Stimulated activated CD4-positive, alpha-beta T cell treated with anti-CD3 and anti-CD28 coated beads, Interleukin-2, amount 100 ng/mL, for 48 hours (primary cell): ENCODE measurements at places on chromosomes 5 and 9.

- peak; percentile 32 for DNase-seq
Observed at GRCh38 chr5:6780802-6781391, 67.7 kb downstream of the TENT4A start.

DNA sequence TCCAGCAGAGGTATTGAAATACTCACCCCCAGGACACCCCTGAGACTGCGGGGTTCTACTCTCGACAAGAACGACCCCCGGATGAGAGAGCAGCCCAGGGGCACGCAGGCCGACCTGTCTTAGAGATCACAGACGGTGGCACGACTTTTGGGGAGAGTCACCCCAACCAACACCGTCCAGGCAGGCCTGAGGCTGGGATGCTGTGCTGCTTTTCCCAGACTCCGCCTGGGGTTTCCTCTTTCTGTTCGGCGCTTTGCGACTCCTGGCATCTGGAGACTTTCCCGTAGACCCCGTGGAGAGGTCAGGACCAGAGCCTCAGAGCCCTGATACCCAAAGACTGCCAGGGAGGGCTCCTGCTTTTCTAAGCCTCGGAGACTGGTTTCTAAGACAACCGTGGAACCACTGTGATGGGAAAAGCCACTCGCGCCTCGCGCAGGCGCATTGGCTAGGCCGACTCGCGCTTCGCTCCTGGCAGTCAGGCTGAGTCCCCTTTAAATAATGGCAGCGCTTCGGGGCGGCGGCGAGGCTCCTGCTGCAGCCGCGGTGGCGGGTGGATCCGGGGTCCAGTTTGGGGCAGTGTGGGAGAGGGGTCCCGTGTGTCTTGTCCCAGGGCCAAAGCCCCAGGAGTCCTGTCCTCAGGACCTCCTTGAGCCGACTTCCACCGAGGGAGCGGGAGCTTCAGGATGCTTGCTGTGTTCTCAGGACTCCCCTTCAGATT is 484.0 kb downstream of the SPATA31A7 start:
- no peak for DNase-seq

- DNase-seq, result no peak
Observed at GRCh38 chr5:38403406-38403805, 145.0 kb downstream of the EGFLAM start.

DNA sequence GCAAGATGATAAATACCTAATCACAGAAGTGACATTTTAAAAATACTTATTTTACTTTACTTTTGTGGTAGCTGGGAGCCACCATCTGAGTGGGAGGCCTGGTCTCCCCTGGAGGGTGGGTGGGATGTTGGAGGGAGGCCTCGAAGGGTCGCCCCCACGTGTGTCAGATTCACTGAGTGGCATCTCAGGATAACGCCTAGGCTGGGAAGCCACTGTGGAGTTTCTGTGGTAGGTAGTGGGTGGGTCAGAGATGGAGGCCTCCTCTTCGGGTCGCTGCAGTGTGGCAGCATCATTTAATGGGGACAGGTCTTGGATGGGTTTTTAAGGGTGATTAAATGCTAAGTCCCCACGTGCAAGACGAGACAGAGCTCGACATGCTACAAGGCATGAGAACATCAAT is 1154.8 kb upstream of the CDH18 start:
- no peak for DNase-seq

DNA sequence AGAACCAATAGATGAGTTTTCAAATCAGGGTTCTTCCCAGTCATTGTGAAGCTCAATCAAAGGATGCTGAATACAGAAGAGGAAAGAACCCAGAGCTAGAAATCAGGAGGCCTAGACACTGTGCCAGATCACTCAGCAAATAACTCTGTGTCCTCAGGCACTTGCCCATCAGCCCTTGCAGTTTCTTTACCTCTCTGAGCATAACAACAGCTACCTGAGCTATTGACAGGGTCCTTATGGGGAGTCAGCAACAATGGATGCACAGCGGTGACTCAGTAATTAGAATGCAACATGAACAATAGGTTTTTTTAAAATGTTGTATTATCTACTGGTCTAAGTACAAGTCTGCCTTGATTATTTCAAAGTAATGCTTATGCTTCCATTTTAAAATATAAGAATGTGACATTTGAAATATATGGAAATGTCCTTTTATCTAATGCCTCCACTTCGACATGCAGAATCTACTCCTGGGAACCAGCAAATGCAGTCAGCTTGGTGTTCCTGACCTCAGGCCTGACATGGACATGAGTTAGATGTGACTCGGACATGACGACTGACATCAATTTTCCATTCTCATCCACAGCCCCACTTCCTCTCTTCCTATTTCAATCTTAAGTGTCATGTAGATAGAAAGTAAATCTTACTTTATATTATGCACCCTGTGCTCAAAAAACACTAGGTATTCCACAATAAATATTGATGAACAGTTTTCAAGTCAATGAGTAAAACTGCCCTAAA is 155.0 kb downstream of the TLE1 start:
- no peak for DNase-seq

- DNase-seq, result no peak
Observed at GRCh38 chr5:125149110-125149509, 402.7 kb upstream of the ZNF608 start.

GRCh38 chr5:93721511-93721910 is 19.9 kb downstream of the POU5F2 start:
- no peak for DNase-seq

DNA sequence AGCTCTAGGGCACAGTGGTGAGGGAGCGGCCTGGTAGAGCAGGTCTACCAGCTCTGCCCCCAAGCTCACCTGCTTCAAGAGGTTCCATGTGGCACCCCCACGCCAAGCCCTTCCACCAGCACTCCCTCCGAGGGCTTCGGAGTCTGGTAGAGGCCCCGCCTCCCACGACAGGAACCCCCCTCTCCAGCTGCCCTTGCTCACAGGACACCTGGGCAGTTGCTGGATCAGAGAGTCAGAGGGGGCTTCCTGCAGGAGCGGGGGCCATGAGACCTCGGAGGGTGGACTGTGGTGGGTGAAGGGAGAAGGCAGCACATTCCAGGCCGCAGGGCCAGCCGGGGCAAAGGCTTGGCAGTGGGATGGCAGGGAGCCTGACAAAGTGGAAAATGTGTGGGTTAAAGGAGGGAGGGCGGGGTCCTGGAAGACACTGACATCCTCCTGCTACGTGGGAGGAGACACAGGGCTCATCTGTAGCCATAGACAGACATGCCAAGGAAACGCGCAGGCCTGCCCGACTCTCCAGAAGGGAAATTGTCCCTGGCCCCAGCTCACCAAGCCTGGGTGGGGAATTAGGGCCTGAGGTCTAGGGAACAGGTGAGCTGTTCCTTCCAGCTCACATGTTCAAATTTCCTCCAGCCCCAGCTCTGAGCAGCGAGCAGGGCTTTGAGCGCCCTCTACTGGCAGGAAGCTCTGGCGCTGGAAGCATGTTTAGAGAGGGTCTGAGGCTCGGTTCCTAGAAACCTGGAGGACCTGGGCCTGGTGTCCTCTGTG is 74.2 kb downstream of the NTNG2 start:
- peak; percentile 87 for DNase-seq

DNA sequence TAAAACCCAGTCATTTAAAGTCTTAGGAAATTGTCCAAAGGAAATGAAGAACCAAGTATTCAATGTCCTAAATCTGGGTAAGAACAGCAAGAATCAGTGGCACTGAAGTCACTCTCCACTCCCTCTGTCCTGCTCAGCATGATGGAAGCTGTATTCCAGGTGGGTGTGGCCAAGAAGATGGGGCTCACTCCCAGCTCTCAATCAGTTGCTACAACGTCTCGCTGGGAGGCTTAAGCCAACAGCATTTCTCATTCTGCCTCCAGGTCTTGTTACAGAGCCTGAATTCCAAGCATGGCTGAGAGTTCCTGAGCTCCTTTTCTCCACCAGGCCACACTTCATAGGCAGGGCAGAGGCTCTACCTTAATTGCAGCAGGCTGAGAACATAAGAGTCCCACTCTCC is 41.2 kb upstream of the TRIO start:
- no peak for DNase-seq

GRCh38 chr9:127530206-127530941 is 79.1 kb downstream of the LRSAM1 start:
- no peak for DNase-seq

GRCh38 chr9:93978551-93978950 is 23.4 kb upstream of the BARX1 start:
- no peak for DNase-seq

DNA sequence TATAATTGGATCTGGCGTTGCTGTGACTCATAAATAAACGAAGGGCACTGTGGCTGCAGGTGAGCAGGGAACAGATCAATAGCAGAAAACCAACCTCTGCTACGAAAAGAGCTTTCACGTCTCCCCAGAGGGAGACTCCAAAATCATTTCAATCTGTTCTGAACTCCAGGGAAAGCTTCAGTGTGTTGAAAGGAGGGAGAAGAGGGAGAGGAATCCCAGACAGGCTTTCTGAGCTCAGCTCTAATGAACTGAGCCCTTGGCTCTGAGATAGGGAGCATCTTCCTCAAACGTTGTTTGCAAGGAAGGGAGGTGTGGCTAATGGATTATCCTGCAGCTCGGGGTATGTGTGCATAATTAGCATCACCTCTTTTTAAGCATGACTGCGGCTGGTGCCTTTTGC is 288.0 kb upstream of the IRX4 start:
- no peak for DNase-seq

DNA sequence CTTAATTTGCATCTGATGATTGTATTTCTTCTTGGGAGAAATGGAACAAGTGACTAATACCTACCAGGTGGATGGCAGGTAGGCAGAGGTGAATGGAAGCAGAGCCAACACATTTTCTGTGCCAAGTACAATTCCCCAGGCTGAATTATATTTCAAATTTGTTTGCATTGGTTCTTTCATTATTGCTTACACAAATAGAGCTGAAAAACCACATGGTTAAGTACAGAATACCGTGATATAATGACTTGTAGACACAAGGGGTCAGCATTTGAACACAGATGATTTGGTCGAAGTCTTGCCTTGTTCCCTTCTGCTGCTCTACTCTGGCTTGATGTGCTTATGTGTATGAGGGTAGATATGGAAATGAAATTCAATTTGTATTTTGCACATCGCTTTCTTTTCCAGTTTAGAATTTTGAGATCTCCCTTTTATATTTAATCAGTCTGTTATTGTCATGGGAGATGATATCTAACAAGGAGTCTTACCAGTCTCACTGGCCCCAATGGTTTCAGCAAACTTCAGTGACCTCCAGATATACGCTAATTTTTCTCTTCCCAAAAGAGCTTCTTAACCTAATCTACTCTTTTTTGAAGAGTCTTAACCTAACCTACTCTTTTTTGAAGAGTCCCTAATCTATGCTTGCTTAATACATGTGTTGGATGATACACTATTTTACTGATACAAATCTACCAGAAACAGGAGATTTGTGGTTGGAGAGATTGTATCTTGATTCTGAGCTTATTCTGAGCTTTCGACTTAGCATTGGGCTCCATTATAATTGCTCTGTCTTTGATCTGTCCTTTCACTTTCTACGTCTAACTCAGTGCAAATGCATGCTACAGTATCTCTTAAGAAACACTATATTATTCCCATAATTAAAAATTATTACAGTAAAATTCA is 88.1 kb downstream of the PCSK1 start:
- DNase-seq, result no peak

- DNase-seq, result no peak
Observed at GRCh38 chr9:75812141-75812540, 78.3 kb upstream of the PCSK5 start.
